ENCODE measurements at places on chromosomes 3 and 15. TPM values are rescaled to one million over a fixed set of nuclear protein-coding genes. Genes with fewer than 3 reads are reported as not detected.

DNA sequence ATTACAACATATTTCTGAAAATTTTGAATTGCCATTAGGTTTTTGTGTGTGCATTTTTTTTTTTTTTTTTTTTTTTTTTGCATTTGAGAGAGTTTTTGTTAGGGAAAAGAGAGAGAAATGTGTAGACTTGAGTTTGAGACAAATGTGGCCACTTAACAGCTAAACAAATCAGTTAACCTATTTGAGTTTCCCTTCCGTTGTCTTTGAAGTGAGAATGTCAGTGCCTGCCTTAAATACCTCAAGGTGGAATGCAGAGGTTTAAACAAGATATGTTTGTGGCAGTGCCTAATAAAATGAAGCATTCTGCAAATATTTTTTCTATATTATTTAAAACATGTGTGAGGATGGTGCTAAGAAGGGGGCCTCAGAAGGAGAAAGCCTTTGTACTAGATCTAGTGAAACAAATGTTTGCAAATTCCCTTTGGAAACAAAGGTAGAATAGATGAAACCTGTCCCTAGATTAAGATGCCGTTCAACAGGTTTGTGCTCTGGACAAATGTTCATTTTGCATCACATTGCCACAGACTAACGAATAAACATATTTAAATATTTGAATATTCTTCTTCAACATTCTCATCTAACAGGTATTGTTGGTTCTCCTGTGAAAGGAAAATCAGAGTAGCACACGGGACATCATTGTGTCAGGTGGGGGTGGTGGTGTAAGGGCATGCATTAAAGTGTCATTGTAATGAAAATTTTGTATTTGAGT lies 80.7 kb downstream of the SATB1 start:
- DNase-seq = no peak

GRCh38 chr3:41200669-41201021 lies 1.3 kb downstream of the CTNNB1 start:
- peak; percentile 61 for DNase-seq

DNA sequence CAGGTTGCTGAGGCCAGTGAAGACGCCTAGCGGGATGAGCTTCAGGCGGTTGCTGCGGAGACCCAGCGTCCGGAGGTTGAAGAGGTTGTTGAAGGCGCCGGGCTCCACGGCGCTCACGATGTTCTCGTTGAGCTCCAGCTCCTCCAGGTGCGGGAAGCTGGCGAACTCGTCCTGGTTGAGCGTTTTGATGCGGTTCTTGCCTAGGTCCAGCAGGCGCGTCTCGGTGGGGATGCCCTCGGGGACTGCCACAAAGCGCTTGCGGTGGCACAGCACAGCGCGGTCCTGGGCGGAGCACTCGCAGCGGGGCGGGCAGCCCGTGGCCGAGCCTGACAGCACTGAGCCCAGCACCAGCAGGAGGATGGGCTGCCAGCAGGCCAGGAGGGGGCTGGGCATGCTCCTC lies 17.2 kb downstream of the LINGO1 start:
- DNase-seq = no peak

DNA sequence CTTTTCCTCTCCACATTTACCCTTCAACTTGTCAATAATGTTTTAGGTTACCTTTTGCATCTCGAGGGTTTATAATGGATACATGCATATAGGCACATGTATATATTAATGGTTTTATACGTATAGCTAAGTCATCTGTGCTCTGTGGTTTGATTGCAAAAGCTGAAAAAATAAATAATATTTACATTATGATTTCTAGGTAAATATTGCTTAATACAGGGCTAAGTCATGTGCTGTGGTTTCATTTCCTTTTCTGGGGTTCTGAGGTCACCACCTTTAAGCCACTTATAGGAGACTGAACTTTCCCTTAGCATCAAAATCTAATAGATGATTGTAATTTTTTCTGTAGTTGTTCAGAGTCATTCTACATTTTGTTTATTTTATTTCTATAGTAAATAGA lies 33.1 kb downstream of the LPP start:
- DNase-seq = no peak

- DNase-seq = no peak
These were observed at the start of gene TRANK1 for GRCh38 chr3:36944641-36945270. TRANK1 (minus strand) TSS chr3:36945054; CDS start chr3:36944809, 245 bp downstream.

- no peak for DNase-seq
These were observed 131.7 kb upstream of the ZBED2 start for GRCh38 chr3:111726788-111727305.

- no peak for DNase-seq
These were observed 160.5 kb upstream of the CHRNA7 start for GRCh38 chr15:31869686-31870307.

DNA sequence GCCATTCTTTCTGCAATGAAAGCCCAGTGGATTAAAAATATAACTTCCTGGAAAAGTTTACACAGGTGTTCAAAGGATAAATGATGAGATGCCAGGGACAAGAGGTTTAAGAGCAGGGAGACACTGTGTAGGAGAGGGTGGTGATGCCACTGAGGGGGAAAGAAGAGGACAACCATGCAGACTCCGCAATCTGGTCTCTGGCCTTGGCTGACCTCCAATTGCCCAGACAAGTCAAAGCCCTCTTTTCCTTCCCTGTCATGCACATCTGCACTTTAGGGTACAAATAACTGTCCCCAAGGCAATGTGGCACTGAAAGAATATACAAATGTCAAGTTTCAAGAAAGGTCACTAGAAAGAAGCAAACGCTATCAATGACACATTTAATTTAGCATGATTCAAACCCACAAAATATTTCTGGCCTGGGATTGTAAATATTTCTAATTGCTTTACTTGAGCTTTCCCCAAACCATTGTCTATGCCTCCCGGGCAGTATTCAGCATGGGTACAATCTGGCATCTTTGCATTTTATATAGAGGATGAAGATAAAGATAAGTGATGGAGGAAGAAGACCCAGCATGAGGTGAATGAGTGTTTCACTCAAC lies 319.4 kb downstream of the PLCL2 start:
- no peak for DNase-seq

DNA sequence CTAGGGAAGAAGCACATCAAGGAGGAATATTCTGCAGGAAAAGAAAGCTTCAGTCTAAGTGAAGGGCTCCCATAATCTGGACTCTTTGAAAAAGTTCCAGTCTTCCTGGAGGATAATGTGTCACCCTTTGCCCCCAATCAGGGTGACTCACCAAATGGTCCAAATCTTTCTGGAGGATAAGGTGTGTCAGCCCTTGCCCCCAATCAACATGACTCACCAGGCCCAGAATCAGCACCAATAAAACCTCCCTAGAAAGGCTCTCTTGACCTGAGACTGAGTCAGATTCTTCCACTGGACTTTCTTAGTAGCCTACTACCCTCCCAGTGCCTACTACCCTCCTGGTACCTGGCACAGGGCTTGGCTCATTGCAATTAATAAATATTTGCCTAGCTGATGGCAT lies 9.5 kb upstream of the ARL14 start:
- DNase-seq = peak; percentile 96

DNA sequence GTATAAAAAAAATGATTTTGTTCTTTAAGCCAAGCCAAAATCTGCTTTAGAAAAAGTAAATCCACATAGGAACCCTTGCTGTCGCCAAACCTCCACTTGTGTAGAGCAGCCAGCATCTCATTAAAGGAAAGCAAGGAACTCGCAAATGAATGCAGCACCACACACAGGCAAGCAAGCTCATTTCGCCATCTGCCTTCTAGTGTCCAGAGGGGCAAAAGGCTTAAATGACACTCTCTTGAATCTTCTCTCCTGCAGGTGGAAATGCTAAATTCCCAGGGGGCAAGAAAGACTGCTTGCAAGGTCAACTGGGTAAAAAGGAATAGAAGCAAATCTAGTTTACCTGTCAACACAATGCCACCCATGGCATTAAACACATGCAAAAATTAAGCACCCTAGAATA lies 2.4 kb downstream of the MB21D2 start:
- DNase-seq = peak; percentile 69

DNA sequence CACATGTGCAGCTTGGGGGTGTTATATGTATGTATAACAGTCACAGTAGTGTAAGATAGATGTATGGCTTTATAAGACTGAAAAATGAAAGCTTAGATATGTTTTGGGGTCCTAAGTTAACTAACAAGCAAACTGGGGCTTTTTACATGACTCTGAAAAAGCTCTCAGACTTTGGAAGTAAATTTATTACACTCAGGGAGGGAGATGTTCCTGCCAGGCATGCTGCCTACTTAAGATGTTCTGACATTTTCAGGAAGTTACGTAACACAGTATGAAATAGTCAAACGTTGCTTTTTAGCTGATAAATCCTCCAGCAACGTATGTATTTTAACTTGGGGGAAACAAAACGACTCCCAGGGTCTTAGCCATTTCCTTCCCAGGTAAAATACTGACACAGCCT lies 1.7 kb upstream of the IFT57 start:
- no peak for DNase-seq

- no peak for DNase-seq
These were observed 160.9 kb downstream of the IMPG2 start for GRCh38 chr3:101159478-101159877.

DNA sequence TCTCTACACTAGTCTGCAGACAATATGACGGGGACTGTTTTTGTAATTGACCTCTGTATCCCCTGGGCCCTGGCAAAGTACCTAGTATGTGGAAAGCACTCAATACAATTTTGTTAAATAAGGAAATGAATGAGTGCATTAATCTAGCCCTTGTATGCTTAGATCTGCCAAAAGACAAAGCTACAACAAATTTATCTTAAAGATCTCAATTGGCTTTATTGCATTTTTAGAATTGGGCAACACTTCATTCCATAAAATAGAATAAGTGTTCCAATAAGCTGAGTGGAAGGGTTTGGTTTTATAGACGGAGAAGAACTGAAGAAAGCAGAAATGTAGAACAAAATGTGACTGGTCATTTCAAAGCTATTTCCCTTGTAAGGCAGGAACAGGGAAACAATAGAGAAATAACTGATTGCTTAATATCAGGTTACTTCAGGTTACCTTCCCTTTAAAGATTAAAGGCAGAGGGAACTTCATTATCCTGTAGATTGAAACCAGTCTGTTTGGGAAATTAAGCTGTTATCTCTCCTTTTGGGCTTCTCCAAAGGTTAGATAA lies 108.3 kb upstream of the MME start:
- peak; percentile 96 for DNase-seq

DNA sequence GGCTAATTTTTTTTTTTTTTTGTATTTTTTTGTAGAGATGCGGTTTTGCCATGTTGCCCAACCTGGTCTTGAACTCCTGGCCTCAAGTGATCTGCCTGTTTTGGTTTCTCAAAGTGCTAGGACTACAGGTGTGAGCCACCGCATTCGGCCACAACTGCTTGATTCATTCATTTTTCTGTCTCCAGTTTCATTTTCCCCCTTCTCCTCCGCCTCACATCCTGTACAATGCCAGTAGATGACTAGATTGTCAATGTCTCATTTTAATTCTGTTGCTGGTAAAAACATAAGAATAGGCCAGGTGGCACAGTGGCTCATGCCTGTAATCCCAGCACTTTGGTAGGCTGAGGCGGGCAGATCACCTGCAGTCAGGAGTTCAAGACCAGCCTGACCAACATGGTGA lies 12.0 kb upstream of the ZNF592 start:
- no peak for DNase-seq

CLDN11 gene
- total RNA-seq = 27.5 TPM

PIERCE2 gene
- total RNA-seq = 2.8 TPM

SLCO2A1 gene
- 0.69 TPM for total RNA-seq

TM4SF18 gene
- 21.5 TPM for total RNA-seq

SLC22A13 gene
- total RNA-seq = not detected

MYD88 gene
- total RNA-seq = 22.7 TPM

LMAN1L gene
- total RNA-seq = not detected

ACOX2 gene
- total RNA-seq = not detected

IL12A gene
- not detected for total RNA-seq

SLITRK3 gene
- not detected for total RNA-seq

All from renal cortical epithelial cell (primary cell).